HuH-7 (cell line): ENCODE measurements at places on chromosomes 5 and 9.

DNA sequence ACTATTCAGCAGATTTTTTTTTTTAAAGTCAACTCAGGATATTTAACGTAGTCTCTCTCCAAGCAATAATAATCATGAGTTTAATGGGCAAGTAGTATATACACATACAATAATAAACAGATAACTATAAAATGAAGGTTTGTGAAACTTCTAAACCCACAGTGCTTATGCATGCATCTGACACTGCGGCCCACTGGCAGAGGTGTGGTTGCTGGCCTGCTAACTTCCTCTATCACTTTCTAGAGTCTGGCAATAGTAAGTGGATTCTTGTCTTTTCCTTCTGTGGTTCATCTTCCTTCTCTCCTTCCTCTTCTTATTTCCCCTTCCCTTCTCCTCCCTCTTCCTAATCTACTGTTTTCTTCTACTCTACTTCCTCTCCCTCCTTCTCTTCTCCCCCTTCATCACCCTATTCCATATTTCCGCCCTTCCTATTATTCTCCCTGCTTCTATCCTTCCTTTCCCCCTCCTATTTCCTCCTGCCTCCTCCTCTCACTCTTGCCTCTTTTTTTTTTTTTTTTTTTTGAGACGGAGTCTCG, 18.6 kb upstream of the AGXT2 start:
- DNase-seq = no peak

DNA sequence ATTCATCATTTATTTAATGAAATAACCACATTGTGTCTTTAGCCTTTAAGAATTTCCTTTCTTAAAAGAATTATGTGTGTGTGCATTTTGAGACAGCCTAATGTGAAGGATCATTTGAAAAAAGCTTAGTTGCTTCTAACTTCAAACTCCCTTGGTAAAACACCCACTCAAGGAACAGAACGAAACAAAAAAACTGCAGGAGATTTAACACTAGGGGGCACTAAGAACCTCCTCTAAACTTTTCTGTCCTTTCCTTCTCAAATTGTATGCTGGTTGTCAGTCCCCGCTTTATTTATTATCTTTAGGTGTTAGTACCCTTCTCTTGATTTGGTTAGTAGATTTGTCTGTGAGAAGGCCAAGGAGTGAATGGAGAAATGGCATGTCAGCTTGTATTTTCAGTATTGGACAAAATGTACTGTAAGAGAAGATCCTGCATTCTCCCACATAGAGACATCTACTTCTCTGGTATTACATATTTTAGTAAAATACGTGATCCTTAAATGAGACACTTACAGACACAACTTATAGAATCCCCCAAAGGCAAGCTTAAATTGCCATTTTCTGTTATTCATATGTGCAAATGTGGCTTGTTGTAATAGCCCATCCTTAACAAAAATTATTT, 229.7 kb downstream of the MRPS30 start:
- peak; percentile 1 for DNase-seq

DNA sequence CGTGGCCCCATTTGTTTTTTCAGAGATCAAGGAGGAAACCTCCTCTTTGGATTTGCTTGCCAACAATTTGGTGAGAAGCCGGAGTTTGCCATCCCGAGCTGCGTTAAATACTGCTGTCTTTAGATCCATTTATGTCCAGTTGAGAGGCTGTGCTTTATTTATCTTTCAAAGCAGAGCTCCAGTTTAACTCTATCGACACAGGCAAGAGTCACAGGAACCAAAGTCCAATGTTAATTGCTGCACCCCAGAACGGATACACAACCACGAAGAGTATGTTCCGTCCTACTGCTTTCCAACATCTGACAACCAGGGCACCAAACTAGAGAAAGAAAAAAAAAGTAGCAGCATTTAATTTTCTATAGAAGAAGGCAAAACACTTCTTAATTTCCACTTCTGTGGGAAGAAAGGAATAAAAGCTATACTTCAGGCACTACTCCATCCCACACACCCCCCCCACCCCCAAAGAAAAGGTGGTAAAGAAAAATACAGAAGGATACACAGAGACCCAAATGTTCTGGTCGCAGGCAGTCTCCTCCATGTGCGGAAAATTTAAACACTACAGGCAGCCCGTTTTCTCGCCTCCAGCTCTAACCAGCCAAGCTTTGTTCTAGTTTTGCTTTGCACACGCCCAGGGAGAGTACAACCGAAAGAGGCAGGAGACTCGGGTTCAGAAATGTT, 1.1 kb downstream of the FEM1C start:
- DNase-seq = peak; percentile 27

GRCh38 chr5:126004636-126005035, 418.6 kb upstream of the GRAMD2B start:
- no peak for DNase-seq

GRCh38 chr5:118681655-118682054, 306.7 kb downstream of the DTWD2 start:
- no peak for DNase-seq

- no peak for DNase-seq
Observed at GRCh38 chr9:129556491-129557191, 64.3 kb downstream of the C9orf50 start.
